ENCODE measurements at places on chromosomes 12 and 14.

DNA sequence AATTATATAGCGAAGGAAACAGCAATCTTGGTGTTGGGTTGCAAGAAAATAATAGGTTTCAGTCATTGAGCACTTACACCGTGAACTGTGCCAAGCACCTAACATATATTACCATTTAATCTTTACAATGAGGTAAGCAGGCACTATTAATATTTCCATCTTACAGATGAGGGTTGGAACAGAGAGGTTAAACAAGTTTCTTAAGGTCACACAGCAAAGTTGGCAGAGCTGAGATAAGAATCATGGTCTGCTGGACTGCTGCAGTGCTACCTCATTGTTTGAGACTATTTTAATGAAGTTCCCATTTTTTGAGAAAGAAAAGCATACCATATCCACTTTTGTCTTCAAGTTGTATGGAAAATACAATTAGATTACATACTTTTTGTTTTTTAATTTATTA lies 1.7 kb downstream of the ERG28 start:
- DNase-seq: no peak

- no peak for DNase-seq
These were observed 22.2 kb upstream of the OR6J1 start for GRCh38 chr14:22666203-22666893.

DNA sequence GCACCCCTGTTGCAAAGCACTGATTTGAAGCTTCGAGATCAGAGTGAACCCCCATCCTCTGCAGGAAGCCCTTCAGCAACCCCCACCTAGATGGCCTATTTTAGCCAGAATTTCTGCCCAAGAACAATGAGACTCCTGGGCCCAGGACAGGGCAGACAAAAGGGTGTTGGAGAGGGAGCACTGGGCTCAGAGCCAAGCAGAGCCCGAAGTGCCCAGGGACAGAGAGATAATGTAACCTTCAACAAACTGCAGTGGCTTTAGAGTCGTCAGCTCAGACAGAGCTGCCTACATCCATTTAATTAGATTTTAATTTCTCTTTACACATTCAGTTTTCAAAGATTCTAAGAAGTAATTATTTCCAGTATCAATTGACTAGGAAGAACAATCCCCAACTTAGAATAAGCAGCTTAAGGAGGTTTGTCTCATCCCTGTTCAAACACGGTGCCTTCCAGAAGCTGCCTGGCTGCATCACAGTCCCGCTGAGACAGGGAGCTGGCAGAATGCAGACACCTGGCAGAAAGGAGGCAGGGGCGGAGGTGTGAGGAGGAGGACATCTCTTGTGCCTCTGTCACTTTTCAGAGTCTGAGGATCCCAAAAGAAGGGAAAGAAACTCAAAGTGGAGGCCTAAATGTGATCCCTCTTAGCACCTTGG lies 504.9 kb upstream of the CCDC196 start:
- DNase-seq: no peak

- no peak for DNase-seq
These were observed 91.6 kb upstream of the VRK1 start for GRCh38 chr14:96705422-96706092.

DNA sequence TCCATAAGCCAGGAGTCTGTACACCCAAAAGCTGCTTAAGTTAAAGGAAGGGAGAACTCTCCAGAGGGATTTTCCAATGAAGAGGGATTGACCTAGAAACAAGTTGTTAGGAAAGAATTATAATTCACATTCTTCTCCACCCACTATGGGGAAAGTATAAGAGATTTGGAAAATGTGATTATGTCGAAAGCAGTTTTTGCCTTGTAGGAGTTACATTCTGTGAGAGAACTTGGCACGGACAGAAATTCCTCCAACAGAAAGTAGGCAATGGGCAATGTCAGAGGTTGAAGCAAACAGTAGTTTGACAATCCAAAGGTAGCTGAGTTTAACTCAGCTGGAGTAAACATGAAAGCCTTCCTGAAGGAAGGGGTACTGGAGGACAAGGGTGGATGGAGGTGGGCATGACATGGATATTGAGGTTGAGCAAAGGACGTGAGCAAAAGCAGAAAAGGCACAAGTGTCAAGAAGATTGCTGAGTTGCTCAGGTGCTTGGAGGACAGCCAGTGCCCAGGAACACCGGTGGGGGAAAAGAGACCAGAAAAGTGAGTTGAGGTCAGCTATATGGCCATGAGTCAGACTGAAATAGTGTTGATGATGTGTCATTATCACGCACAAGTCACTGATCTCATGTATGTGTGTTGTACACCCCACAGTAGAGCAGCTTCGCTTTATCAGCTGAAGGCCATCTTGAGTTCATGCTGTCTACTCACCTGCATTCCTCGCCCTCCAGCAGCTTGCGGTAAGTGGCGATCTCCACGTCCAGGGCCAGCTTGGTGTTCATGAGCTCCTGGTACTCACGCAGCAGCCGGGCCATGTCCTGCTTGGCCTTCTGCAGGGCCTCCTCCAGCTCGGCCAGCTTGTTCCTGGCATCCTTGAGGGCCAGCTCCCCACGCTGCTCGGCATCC lies 4.0 kb downstream of the KRT5 start:
- DNase-seq: no peak

All from anterior cingulate cortex (tissue), 58 donors.